ENCODE measurements at places on chromosomes 2 and 18.

DNA sequence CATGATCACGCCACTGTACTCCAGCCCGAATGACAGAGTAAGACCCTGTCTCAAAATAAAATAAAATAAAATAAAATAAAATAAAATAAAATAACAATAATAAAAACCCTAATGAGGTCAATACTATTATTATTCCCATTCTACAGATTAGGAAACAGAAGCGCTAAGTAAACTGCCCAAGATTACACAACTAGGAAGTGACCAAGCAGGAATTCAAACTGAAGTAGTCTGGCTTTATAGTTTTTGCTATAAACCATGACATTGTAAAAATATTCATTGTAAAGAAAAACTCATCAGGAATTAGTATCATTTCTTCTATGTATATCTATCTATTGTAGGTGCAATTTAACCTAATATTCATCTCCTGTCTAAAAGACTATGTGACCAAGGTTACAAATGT lies 1.2 kb downstream of the PLEKHM3 start:
- DNase-seq, result no peak

DNA sequence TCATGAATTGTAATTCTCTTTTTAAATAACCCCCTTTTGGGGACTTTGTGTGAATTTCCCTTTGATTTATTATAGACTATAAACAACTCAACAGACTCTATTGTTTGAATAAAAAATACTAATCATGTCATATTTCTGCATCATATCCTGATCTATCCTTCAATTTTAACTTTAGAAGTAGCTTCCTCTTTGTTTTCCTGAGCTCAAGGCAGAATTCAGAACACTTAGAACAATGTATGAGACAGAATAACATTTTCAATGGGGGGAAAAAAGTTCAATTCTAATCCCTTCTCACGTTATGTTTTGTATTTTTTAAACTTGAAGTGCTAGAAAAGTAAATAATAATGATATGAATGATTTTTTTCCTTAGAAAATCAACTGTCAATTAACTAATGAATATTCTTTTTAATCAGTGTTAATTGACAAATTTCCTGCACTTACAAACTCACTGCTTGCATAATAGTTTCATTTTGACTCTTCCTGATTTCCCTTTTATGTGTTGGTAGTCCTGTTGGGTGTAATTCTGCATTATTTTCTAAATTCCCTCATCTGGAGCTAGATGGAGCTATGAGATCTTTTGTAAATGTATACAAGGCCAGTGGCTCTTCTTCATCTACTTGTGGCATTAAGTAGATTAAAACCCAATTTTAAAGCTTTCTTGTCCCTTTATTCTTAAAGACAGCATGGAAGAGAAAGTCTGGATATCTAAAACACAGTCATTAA lies 326.1 kb downstream of the PARD3B start:
- peak; percentile 43 for DNase-seq

- DNase-seq, result no peak
These were observed 8.8 kb upstream of the SLC35F5 start for GRCh38 chr2:113765276-113765675.

- DNase-seq, result peak; percentile 62
These were observed 46.3 kb downstream of the PSD4 start for GRCh38 chr2:113219889-113220641.

DNA sequence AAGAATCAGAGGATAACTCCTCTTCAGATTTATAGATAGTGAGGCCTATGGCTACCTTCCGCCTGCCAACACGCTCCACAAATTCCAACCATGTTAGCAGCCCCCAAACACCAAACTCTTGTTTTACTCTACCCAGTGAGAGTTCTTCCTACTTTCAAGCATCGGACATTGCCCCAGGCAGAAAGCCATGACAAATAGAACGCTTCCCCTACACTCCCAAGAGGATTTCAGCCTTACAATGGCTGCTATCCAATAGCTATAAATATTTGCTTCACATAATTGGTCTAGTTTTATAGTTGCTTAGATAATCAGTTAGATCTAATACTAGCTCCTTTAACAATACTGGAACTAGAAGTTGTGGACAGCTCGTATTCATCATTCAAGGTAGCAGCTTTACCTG lies 503.4 kb upstream of the VRK2 start:
- peak; percentile 26 for DNase-seq

All from EL (cell line).